ENCODE measurements at places on chromosomes 5 and 9.

GRCh38 chr5:43631182-43631910, 28.4 kb downstream of the NNT start:
- peak; percentile 65 for DNase-seq

DNA sequence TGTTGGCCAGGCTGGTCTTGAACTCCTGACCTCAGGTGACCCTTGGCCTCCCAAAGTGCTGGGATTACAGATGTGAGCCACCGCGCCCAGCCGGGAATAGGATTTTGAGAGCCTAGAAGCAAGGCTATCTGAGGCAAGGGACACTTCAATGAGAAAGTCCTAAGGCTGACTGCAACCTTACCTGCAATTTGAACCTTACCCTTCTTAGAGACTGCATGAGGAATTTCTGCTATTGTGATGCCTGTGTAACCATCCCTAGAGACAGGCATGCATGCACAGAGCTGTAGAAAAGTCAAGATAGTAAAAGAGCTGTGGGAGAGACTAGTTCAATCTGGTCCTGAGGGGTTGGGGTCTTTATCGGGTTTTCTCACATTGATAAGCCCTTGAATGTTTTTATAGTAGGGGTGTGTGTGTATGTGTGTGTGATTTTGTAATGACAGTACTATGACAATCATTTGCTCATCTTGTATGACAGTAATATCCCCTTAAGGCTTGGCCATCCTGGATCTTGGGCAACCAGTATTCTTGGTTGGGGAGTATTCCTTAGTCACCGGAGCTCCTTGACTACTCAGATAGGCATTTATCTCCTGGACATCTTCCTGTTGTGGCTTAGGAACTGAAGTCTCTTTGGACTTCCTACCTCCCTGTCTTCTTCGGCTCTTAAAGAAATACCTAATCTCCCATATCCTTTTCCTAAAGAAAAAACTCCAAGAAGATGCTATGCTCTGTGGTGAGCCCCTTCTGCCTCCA, 11.2 kb downstream of the DNAJB5 start:
- no peak for DNase-seq

GRCh38 chr9:120365386-120365785, 214.6 kb downstream of the CDK5RAP2 start:
- no peak for DNase-seq

DNA sequence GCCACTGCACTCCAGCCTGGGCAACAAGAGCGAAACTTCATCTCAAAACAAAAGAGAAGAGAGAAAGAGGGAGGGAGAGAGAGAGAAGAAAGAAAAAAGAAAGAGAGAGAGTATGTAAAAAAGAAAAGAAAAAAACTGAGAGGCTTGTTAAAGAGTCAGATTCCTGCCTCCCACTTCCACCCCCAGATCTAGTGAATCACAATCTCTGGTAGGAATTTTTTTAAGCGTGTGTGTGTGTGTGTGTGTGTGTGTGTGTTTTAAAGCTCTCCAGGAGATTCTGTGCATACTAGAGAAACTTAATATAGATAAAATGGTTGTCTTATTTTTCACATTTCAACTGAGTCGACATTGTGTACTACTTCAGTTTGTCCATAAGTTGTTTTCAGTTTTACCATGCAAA, 32.0 kb downstream of the SAR1B start:
- DNase-seq = no peak

GRCh38 chr5:154568589-154568988, 90.6 kb upstream of the HAND1 start:
- DNase-seq = no peak

GRCh38 chr9:36566813-36567221, 5.9 kb upstream of the MELK start:
- no peak for DNase-seq

GRCh38 chr5:1278216-1278615, 16.7 kb downstream of the TERT start:
- DNase-seq = no peak

GRCh38 chr9:112605518-112605917, 112.4 kb downstream of the INIP start:
- DNase-seq = no peak

DNA sequence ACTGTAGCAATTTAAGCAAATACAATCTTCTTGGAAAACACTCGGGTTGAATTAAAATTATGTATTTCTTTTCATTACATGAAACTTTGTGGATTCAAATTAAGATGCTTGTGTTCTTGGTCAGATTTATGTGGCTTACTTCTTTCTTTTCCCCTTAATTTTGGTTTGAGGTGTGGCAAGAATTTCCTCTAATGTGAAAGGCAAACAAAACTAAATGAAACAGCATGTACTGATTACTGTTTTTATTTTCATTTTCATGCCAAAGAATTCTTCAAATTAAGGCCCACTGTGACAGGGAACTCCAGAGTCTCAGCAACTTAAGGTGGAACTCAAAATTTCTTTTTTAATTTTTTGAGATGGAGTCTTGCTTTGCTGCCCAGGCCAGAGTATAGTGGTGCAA, at the start of gene OMD:
Gene OMD (minus strand): TSS at position 132 of the 400 bp plus-strand sequence. CDS start 6,913 bp downstream, outside the sequence.
- DNase-seq = no peak

GRCh38 chr9:89765211-89765946, 160.6 kb downstream of the GADD45G start:
- no peak for DNase-seq

DNA sequence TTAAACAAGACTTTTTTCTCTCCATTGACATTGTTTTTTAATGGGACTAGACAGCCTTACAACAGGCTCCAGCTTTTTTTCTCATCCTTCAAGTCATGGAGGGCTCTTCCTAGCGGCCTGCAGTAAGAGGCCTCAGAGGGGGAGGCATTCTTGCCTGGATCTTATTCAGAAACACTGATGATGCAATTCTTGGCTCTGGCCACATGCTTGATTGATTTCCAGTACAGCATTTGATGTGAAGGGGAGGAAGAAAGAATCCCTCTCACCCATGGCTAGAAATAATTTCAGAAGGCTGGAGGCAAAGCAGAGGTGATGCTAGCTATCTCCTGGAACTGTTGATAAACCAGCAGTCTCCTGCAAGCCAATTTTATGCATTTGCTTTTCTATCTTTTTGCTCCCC, 324.8 kb downstream of the PRELID2 start:
- no peak for DNase-seq

GRCh38 chr9:134545543-134546245, 95.9 kb upstream of the COL5A1 start:
- DNase-seq = no peak

DNA sequence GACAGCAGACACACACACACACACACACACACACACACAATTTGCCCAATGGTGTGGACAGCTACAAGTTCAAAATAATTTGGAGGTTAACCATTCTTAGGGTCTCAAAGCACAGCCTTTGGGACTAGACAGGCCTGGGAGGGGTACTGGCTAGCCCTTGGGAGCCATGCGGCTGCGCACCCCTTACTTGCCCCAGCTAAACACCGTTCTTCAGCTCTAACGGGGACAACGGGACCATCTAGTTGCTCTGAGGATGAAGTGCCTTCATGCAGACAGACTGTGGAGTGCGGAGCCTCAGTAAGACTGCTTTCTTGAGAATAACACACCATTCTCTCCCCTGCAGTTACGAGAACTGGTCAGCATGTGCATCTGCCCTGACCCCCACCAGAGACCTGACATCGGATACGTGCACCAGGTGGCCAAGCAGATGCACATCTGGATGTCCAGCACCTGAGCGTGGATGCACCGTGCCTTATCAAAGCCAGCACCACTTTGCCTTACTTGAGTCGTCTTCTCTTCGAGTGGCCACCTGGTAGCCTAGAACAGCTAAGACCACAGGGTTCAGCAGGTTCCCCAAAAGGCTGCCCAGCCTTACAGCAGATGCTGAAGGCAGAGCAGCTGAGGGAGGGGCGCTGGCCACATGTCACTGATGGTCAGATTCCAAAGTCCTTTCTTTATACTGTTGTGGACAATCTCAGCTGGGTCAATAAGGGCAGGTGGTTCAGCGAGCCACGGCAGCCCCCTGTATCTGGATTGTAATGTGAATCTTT, 64.6 kb downstream of the PSMB7 start:
- no peak for DNase-seq

DNA sequence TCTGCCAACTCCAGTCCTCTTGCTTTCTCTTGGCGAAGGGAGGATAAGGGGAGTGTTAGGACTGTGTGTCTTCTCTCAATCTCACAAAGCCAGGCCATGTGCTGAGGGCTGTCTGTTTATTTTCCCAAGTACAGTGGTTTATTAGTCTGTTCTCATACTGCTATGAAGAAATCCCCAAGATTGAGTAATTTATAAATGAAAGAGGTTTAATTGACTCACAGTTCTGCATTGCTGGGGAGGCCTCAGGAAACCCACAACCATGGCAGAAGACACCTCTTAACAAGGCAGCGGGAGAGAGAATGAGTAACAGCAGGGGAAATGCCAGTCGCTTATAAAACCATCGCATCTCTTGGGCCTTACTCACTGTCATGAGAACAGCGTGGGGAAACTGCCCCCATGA, 36.2 kb upstream of the CKS2 start:
- DNase-seq = no peak

DNA sequence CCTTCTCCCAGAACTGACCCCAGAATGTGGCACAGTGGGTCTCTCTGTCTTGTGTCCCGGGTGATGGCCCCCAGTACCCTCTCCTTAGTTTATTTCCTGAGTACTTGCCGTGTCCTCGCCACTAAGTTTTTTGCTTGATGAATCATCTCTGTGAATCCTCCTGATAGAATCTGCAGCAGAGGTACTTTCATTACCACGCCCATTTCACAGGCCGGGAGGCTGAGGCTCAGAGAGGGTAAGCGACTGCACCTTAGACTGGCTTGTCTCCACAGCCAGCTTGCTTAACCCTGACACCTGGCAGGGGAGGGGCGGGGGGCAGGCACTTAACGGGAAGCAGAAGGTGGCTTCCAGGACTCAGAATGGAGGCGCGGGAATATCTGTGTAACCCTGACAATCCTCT, 7.9 kb upstream of the IER5L start:
- no peak for DNase-seq

- no peak for DNase-seq
Observed at GRCh38 chr9:16100537-16101091, 547.8 kb downstream of the CCDC171 start.

- no peak for DNase-seq
Observed at GRCh38 chr5:156735477-156735876, 114.6 kb upstream of the PPP1R2B start.

DNA sequence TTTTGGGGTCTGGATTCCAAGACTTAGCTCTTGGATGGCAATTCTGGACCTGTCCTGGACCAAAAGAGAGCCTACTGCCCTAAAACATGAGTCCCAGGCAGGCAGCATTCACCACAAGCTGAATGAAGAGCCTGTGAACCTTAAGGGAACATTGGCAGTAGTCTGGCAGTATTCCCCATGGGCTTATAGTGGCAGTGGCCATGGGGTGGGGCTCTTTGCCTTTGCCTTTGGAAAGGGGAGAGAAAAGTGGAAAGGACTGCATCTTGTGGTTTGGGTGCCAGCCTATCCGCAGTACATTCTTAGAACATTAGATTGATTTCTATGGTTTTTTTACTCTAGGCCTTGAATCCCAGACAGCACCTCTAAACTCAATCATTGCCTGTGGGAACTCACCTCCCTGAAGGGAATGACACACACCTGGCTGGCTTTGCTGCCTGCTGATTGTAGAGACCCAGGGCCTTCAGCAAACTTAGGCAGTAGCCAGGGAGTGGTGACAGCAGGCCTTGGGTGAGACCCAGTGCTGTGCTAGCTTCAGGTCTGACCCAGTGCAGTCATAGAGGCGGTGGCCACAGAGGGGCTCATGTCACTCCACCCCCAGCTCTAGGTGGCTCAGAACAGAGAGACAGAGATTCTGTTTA, 216.3 kb downstream of the CETN3 start:
- DNase-seq = no peak

- DNase-seq = peak; percentile 51
Observed at GRCh38 chr9:69121155-69122081, 52.7 kb upstream of the TJP2 start.

DNA sequence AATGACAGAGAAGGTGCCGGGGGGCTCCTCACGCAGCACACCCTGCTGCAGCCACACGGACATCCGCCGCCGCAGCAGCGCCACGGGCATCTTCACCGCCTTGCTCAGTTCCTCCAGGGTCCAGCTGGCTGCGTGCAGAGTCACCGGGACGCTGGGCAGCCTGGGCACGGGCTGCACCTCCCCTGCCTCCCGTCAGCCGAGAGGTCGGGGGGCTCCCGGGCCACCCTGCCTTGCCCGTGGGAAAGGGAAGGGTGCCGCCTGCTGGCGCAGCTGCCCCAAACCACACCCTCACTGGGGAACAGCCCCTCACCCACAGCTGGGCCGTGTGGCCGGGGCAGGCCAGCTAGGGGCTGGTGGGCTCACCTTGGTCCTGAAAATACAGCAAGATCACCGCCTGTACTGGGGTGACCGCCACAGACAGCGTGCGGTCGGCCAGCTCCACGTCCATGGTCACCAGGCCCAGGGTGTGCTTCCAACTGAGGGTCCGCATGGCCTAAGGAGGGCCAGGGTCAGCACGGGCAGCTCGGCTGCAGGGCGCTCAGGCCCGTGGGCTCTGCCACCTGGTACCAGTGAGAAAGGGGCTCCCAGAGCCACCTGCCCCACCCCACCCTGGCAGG, 3.6 kb upstream of the TMEM210 start:
- no peak for DNase-seq

DNA sequence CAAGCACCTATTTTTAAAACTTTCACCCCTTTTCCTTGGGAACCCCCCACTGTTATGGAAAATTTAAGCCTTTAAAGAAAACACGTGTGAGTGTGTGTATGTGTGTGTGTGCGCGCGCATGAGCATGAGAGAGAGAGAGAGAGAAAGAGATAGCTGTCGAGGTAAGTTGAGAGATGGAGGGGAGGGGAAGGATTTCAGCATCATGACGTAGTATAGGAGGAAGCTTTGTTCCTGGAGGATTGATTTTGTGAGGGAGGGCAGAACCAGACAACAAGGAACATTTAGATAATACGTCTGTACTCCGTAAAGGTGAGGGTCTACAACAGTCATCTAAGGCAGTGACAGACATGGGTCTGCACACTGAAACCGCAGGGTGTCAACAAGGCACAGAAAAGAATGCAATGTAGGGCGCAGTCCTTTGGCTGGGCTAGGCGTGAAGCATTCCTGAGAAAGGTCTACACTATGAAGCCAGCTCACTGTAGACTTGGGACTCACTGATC, 227.7 kb downstream of the SMARCA2 start:
- DNase-seq = no peak

GRCh38 chr5:157263496-157264090, 2.3 kb upstream of the CYFIP2 start:
- DNase-seq = no peak

GRCh38 chr5:78907255-78907891, 77.7 kb downstream of the ARSB start:
- DNase-seq = no peak

DNA sequence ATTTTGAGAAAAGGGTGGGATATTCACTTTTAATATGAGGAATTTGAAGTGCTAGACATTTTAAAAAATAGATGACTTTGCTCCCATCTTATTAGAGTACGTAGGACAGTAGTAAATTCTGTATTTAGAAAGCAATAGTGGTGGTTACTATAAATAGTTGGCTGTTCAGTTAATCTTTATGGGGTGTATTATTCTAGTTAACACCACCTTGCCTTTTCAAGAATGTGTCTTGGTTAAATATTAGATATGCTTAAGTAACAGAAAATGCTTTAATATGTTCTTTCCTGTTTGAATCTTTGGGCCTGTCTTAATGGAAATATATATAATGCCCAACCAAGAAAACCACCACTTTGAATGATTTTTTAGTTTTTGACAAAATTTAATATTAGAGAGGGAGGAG, 608.7 kb upstream of the FAM174A start:
- DNase-seq = no peak

Measured in neuronal stem cell (in vitro differentiated cells).